ENCODE measurements at places on chromosomes 7 and 10. TPM values are rescaled to one million over a fixed set of nuclear protein-coding genes. Genes with fewer than 3 reads are reported as not detected.

DNA sequence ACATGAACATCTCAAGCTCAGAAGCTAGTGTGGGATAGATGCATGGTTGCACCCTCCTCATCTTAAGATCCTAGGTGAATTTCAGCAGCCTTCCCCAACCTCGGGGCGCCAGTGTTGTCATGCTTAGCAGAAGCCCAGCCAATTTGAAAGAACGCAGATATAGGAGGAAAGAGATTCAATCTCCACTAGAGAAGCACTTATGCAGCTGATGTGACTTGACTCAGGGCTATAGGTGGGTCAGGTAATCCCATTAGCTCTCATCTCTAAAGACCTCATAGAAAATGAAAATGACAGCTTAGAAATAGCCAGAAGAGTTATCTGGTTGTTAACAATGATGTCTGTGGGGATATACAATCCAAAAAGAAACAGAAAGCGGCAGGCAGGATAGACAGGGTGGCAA lies 310.5 kb downstream of the GPAM start:
- DNase-seq = no peak
- H3K4me1 ChIP-seq = no peaks in the 10 kb centered on the region
- no peaks in the 10 kb centered on the region for H3K36me3 ChIP-seq
- H3K4me3 ChIP-seq = no peak overlapping the region

DNA sequence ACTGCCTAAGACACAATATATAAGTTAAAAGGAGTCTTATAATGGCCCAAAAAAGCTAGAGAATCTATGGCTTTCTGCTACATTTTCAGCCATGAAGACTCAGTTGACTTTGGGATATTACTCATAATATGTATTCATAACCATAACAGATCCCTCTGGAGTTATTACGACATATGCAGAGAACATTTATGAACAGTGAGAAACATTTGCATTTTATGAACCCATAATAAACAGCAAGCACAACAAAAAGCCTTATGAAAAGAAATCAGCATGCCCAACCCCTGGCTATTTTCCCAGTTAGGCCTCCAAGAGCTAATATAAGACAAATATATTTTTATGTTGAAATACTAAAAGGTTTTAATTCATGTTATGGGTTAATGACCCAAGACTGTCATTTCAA lies 52.4 kb downstream of the ARMH3 start:
- no peaks in the 10 kb centered on the region for H3K27me3 ChIP-seq
- no peaks in the 10 kb centered on the region for H3K36me3 ChIP-seq
- DNase-seq = no peak
- H3K4me1 ChIP-seq = no peaks in the 10 kb centered on the region
- H3K27ac ChIP-seq = no peak overlapping the region

DNA sequence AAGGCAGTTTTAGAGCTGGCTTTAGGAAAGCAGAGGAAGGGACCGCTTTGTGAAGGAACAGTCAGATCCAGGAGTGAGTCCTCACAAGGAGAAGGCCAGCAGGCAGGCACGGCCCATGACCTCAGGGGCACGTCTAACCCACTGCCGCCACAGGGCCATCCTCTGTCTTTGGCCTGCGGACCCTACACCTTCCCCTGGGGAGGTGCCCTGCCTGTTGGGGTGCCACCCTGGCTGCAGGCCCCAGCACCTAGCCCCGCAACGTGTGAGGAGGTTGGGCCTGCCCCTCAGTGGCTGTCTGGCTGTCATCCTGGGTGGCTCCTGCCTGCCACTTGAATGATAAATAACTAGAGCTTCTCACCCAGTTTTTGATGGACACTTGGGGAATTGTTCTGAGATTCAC lies 31.0 kb upstream of the TRIM8 start:
- DNase-seq = no peak
- H3K4me3 ChIP-seq = no peak overlapping the region
- no peak overlapping the region for H3K27ac ChIP-seq
- no peaks in the 10 kb centered on the region for H3K27me3 ChIP-seq

- H3K4me3 ChIP-seq = no peak overlapping the region
- peak overlapping the region; percentile 12 for H3K27ac ChIP-seq
- no peaks in the 10 kb centered on the region for H3K36me3 ChIP-seq
- DNase-seq = no peak
These were observed 42.5 kb downstream of the FOXK1 start for GRCh38 chr7:4724648-4725013.

DNA sequence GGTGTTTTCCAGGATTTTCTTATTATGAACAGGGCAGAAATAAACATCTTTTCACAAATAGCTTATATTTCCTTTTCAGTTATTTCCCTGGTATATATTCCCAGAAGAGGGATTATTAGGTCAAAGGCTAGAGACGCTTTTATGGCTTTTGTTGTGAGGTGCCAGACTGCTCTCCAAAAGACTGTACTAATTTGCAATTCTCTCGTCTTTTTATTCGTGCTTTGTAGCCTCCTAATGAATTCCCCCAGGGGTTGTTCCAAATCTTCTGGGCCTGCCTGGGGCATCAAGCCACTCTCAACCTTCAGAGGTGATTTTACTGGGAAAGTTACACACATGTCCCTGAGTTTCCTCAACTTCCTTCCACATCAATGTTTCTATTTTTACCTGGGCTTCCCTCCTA lies 34.0 kb upstream of the R3HCC1L start:
- no peaks in the 10 kb centered on the region for H3K4me1 ChIP-seq
- no peak overlapping the region for H3K4me3 ChIP-seq
- no peaks in the 10 kb centered on the region for H3K27me3 ChIP-seq
- no peaks in the 10 kb centered on the region for H3K36me3 ChIP-seq

DNA sequence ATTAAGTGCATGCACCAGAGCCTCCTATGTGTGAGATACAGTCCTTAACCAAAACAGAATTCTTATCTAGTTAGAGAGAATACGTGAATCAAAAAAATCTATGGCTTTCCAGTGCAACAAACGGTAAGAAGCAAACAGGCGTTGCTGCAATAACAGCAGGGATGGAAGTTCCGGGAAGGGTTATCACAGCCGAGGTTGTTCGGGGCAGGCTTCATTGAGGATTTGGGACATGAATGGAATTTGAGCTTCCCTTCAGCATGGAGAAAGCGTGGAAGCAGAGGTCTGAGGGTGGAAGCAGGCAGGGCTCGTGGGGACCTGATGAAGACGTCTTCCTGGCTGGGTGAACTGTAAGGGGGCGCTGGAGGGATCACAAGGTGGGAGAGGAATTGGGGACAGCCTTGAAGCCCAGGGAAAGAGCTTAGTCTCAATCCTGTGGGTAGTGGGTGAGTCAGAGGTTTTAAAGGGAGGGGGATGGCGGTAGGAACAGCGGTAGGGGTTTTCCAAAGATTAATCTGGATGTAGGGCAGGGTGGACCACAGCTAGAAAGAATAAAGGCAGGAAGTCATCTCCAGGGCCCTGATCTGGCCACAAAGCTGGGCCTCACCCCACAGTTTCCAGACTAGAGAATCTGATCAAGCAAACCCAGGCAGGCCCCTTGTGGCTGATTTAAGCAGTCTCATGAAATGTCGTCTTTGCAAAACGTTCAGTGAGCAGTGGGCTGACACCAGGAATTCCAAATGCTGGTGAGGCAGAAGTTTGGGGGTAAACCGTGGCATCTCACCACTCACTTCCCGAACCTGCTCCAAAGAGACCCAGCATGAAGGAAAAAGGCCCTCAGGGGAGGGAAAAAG lies 65.1 kb downstream of the CALML3 start:
- DNase-seq = no peak
- no peaks in the 10 kb centered on the region for H3K36me3 ChIP-seq
- no peak overlapping the region for H3K4me3 ChIP-seq
- peak overlapping the region; percentile 1 for H3K27ac ChIP-seq
- H3K4me1 ChIP-seq = peaks cover 58% of the 10 kb centered on the region
- H3K27me3 ChIP-seq = no peaks in the 10 kb centered on the region

DNA sequence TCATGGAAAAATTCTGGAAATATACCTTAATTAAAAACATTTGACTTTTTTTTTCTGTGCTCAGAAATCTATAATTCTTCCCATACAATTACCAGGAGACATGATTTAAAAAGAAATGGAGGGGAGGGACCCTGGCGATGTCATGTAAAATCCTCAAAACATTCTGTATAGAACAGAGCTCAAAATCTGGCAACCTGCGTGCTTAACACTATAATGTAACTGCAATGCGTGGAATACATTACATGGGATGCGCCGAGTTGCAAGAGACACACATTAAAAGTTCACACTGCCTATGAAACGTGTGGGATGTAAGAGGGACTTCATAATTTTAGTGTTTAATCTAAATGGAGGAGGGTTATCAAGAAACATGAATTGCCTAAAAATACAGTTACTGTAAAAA lies 215.0 kb downstream of the GLI3 start:
- no peak overlapping the region for H3K4me3 ChIP-seq
- H3K27ac ChIP-seq = no peak overlapping the region
- no peak for DNase-seq
- H3K36me3 ChIP-seq = no peaks in the 10 kb centered on the region

The CADPS2 gene
- 3.6 TPM for total RNA-seq

The TYW1B gene
- 12.8 TPM for total RNA-seq

The AGR2 gene
- 343 TPM for total RNA-seq

The NUDCD3 gene
- total RNA-seq = 116 TPM

The C10orf143 gene
- total RNA-seq = not detected

The TAF3 gene
- 30.6 TPM for total RNA-seq

The NRAP gene
- 0.05 TPM for total RNA-seq

The SFRP4 gene
- not detected for total RNA-seq
